Effector memory CD8-positive, alpha-beta T cell (primary cell): ENCODE measurements at places on chromosomes 2 and 18.

GRCh38 chr2:235950473-235950809 lies 217.7 kb downstream of the GBX2 start:
- DNase-seq = no peak

- DNase-seq = no peak
Measured at GRCh38 chr2:169073211-169073962, 4.0 kb downstream of the DHRS9 start.

- no peak for DNase-seq
Measured at GRCh38 chr2:118604811-118605210, 242.6 kb downstream of the EN1 start.

GRCh38 chr2:174376967-174377366 lies 18.6 kb upstream of the SCRN3 start:
- DNase-seq = no peak

- no peak for DNase-seq
Measured at GRCh38 chr2:239399921-239400595, 762 bp downstream of the HDAC4 start.

GRCh38 chr2:38032946-38033345 lies 43.0 kb downstream of the CYP1B1 start:
- no peak for DNase-seq

DNA sequence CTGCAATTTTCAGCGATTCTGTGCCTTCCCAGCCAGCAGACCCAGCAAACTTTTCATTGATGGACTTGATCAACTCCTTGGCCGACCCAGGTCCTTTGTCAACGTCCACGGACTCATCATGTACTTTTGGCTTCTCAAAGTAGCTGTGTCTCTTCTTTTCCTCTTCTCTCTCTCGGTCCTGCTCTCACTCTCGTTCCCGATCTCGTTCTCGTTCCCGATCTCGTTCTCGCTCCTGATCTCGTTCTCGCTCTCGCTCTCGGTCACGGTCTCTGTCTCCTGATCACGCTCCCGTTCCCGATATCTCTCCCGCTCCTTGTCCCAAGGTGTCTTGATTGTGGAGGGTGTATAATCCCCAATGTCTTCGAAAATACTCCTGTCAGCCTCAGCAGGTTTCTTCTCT lies 219.5 kb upstream of the FANCL start:
- DNase-seq = no peak

DNA sequence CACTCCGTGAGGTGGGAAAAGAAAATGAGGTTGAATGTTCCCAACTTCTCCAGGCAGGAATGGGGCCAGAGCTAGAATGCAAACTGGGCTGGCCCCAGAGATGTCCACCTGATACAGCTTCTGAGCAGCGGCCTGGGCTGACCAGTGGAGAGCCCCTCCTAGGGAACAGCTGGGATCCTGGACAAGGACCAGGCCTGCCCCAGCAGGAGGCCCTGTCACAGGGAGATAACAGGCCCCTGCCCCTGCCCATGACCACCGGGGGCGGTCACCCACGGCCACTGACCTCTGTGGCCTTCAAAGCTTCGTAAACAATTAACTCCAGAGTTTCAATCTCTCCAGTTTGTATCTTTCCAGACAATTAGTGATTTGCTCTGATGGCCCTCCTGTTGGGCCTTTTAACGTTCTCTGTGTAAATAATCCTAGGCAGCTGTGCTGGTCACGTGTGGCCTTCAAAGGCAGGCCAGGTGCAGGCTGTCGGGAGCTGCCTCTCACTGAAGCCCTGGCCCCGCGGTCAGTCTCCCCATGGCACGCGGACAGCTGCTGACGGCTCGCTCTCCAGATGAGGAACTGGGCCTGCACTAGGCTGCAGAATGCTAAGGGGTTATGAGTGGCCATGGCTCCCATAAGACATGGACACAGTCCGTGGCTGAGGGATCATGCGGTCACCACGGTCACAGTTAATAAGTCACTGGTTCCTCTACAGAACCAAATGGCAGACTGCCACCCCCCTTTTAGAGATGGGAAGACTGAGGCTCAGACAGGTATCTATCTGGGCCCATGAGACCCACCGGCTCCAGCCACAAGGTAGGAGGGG lies 9.2 kb downstream of the HS6ST1 start:
- DNase-seq = no peak

GRCh38 chr2:191979221-191979730 lies 132.4 kb upstream of the CAVIN2 start:
- no peak for DNase-seq

DNA sequence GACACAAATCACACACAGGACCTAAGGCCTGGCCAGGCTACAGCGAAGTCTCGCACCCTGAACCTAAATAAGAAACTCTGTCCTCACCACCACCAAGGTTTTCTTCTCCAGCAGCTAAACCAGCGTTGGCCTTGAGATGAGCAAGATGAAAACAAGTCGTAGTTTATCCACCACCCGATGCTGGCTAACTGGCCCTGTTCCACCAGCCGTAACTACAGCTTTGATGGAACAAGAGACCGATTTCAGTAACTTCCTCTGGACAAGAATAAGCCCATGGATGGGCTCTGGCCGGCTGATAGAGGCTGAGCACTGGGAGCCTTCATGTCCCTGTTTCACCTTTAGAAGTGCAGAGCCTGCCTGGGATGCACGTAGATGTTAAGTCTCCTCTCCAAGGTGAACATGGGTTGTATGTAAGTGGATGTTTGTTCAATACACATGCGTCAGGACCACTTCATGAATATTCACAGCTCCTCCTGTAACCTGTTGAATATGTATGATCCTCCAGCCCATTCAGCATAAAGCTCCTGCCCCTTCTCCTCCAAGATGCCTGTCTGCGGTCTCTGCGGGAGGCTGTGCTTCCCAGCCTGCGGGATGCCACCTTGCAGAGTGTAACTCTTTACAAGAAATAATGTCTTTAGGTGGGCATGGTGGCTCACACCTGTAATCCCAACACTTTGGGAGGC lies 24.2 kb downstream of the ADI1 start:
- no peak for DNase-seq

DNA sequence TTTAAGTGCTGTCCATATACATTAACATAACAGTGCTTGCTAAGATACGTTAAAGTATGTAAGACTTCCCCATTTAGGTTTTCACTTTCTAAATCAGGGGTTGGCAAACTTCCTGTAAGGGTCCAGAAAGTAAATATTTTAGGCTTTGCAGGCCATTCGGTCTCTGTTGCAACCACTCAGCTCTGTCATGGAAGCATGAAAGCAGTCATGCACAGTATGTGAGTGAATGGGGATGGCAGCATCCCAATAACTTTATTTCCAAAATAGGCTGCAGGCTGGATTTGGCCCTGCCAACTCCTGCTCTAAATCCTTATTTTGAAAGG lies 128.7 kb downstream of the PLA2R1 start:
- DNase-seq = no peak

DNA sequence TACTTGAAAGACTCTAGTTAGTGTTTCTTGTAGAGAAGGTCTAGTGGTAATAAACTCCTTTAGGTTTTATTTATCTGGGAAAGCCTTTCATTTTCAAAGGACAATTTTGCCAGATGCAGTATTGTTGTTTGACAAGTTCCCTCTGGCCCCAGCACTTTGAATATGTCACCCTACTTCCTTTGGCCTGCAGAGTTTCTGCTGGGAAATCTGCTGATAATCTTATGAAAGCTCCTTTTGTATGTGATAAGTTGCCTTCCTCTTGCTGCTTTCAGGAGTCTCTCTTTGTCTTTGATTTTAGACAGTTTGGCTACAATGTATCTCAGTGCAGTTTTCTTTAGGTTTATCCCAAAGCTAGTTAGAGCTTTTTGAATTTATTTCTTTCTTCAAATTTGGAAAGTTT lies 106.2 kb upstream of the L3MBTL4 start:
- DNase-seq = no peak

GRCh38 chr18:78816114-78816513 lies 163.5 kb upstream of the SALL3 start:
- DNase-seq = no peak

DNA sequence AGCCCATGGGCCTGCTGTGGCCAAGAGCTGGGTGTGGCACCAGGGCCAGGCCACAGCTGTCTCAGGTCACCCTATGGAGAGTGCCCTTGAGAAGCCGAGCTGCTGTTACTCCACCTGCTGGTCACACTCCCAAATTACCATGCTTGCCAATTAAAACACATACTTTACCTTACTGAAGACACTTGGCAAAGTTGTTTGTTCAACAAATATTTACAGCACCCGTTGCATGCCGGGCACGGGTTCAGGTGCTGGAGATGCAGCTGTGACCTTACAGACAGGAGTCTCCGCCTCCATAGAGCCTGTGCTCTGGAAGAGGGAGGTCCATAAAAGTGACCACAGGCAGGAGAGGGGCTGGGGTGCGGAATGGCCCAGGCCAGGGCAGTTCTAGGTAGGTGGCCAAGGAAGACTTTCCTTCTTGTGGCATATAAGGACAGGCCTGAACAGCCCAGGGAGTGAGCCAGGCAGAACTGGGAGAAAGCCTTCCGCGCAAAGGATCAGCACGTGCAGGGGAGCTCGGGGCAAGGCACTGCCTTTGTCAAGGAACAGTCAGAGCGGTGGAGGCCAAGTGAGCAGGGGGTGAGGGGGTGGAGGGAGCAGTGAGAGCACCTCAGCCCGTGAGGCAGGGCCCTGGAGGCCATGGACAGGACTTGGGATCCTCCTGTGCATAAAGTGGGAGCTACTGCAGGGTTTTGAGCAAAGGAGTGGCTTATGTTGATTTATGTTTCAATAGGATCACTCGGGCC lies 23.6 kb upstream of the RBM44 start:
- DNase-seq = peak; percentile 26

DNA sequence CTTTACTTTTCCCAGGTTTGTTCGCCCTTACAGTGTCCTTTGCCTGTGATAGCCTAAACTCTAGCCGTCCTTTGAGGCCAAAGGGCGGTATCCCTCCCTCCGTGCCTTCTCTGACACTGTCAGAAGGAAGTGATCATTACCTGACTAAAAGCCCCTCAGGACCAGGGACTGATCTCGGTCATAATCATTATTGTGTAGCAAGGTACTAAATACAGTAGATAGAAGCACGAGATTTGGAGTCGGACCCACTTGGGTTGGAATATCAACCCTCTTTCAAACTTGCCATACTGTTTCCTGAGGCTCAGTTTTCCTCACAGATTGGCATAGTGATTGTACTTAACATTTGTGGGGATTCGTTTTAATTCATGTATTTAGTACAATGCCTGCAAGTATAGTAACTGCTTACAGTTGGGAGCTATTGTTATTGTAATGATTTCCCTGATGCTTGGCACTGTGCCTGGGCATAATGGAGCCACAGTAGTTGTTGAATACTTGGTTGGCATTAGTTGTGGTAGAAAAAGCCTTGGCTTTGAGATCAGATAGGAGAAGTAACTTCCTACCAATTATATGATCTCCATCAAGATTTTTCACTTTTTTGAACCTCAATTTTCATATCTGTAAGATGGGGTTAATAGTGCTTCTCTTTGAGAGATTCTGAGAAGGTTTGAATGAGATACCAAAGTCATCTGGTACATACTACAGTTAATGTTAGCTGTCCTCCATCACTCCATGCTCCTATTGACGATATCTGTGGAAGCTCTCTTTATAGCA lies 836 bp downstream of the STK11IP start:
- no peak for DNase-seq

GRCh38 chr2:42800981-42801380 lies 8.6 kb upstream of the HAAO start:
- DNase-seq = no peak

DNA sequence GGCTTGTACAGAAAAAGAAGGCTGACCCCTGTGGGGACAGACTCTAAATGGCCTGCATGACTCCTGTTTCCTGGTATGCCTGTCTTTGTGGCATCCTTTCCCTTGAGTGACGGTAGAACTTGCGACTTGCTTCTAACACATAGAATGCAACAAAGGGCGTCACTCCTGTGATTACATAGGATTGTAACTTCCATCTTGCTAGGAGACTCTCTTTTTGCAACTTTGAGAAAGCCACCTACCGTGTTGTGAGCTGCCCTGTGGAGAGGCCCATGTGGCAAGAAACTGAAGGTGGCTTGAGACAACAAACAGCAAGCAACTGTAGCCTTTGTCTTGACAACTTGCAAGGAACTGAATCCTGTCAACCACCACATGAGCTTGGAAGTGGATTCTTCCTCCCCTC lies 46.5 kb downstream of the THNSL2 start:
- no peak for DNase-seq

DNA sequence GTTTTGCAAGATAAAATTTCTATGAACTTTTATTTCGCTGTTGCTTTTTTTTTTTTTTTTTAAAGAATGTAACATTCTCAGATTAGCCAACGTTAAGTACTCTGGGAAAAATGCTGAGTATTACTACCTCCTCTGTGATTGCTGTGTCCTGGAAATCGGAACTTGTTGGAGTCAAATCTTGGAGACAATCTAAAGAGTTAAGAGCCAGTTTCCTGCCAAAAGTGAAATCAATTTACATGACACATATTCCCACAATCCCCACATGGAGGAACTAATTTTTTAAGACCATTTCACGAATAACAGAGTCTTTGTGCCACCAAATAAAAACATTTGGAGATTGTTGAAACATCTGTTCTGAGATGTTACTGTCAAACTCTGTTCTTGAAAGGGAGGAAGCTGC lies 127.8 kb downstream of the MEP1B start:
- DNase-seq = no peak

DNA sequence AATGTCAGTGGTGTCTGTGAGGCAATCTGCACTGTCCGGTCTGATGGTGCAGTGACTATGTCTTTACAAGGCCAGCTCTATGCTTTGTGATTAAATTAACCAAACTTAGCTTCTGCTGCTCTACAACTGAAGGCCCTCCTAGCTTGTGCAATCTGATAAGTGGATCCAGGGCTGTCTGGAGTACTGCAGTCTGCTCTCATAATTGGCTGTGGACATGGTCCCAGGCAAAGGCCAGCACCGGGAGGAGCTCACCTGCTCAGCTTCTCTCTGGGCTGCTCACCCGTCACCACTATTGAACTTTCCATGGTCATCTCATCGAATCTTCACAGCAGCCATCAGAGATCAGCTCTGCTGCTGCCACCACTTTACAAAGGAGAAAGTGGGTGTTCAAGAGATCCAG lies 13.0 kb upstream of the APCDD1 start:
- no peak for DNase-seq

DNA sequence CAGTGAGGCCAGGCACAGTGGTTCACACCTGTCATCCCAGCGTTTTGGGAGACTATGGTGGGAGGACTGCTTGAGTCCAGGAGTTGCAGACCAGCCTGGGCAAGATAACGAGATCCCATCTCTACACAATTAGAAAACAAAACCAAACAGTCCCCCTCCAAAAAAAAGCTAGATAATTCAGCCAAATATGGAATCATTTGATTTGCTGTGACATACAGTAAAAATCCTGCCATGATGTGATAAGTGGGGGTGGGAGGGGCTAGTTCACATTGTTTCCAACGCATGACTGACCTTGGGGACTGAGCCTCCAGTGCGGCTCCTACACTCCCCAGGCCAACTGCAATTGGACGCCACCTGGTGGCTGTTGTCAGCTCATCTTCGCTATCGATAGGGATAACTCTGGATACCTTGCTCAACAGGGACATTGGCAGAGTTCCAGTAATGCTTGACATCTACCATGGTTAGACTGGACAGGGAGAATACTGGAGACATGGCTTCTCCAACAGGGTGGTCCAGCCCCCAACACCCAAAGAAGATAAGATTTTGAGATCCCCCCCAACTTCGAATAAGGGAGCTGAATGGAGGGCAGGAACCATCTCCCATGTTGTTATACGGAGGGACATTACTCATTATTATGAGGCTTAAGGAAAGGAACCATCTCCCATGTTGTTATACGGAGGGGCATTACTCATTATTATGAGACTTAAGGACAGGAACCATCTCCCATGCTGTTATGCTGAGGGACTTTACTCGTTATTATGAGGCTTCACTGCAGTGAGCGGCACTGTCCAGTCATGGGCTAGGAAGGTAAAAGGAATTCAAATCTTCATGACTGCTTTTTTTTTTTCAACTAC lies 135.9 kb downstream of the TGIF1 start:
- DNase-seq = peak; percentile 64
